ENCODE measurements at places on chromosomes 1 and 21. TPM values are rescaled to one million over a fixed set of nuclear protein-coding genes. Genes with fewer than 3 reads are reported as not detected.

DNA sequence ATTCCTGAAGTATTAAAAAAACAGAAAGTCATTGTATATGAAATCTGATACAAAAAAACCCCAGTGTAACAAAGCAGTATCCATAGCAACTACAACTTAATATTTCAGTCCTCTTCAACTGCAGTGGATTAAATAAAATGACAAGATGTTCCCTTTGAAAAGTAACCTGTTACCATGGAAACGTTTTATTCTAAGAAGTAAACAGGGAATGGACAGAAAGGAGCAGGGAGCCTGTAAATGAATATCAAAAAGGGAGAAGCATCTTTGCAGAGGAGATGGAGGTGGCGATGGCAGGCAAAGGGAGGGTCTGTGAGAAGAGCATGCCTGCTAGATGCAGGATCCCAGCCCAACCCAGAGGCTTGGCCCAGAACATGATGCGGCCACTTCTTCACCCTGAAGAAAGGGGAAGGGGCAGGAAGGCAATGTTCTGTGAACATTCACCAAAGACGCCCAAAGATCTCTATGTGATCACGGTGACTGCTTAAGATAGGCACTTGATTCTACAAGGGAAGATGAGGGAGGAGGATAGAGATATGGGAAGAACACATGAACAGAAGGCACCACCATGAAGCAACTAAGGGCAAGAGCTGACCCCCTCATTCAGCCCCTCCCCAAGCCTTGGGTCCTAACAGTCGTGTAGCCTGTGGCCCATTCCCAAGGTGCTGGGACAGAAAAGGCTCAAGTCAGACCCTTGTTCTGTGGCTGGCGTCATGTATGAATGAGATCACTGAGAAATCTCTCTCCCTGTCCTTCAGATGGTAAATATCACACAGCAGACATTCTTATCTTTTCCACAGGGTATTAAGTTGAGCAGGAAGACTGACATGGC is 200.0 kb downstream of the SLC45A1 start:
- peak; percentile 16 for DNase-seq

DNA sequence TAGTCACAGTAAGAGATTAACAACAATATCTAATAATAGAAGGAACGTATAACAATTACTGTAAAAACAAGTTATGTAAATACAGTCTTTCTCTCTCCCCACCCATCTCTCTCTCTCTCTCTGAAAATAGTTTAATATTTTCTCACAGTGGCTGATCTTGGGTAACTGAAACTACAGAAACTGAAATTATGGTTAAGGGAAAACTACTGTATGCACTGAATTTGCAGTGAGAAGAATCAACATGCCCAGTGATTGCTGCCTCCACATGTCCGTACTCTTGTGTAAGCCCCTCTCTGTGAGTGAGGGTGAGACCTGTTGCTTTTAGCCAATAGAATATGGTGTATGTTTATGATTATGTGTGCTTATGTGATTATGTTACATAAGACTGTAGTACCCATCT is 1.6 kb downstream of the KRTAP6-1 start:
- no peak for DNase-seq

The ALX3 gene
- polyA plus RNA-seq = not detected

The MANEAL gene
- polyA plus RNA-seq = 0.79 TPM

DNA sequence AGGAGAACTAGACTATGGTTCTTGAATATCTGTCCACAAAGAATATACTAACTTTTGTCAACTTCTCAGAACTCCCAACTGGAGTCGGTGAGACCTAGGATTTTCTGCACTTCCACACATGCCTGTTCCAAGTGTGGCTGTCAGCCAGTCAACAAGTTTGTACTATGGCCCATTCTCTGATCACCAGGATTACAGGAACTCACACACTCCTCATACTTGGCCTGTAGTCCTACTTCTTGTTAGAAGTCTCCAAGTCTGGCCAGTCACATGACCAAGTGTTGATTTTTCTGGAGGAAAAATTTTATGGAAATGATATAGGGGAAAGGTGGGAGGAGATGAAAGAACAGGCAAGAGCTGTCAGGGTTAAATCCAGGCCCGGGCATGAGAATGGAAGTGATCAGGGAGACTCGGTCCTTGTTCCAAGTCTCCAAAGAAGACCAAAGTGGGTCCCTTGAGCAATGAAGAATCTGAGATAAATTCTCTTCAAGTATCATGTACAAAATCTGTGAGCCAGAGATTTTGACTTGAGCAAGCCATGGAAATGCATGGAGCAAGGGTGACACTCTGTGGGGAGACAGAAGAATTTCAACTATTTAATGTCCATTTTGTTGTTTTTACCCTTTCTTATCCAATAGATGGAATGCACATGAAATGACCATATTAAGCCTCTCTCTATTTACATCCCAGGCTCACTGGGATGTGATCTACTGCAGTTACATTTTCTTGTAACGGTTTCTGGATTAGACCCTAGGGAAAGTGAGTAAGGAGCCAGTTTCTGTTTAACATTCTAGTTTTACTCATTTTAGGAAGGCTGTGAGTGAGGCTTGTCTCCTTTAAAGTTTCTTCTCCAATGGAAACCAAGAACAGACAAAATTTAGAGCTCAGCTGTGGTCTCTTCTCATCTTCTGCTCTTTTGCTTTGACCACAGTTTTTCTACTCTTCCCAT is 320.9 kb downstream of the ASTN1 start:
- DNase-seq = peak; percentile 45

Measured in fibroblast of lung (primary cell).